Smooth muscle cell of bladder (primary cell): ENCODE measurements at places on chromosomes 1 and 21. TPM values are rescaled to one million over a fixed set of nuclear protein-coding genes. Genes with fewer than 3 reads are reported as not detected.

Gene SH3BGR
- total RNA-seq = 1.6 and 1.8 TPM in 2 replicates

Gene RBP7
- total RNA-seq = not detected in 2 replicates

Gene KRTAP21-1
- not detected in 2 replicates for total RNA-seq

Gene DDX20
- 9.7 and 10.4 TPM in 2 replicates for total RNA-seq

Gene CLK2
- total RNA-seq = 19.9 and 32.4 TPM in 2 replicates

Gene RRP15
- total RNA-seq = 4.7 and 4.8 TPM in 2 replicates

Gene PRKAA2
- 2.0 and 2.2 TPM in 2 replicates for total RNA-seq

Gene L1TD1
- under 0.01 TPM in 1 of 2 replicates, not detected in the other for total RNA-seq

Gene FLG2
- under 0.01 TPM in 1 of 2 replicates, not detected in the other for total RNA-seq

Gene RIMS3
- 0.14 and 0.18 TPM in 2 replicates for total RNA-seq

Gene LCE3D
- total RNA-seq = not detected in 2 replicates

Gene C1QTNF12
- 0.83 and 1.3 TPM in 2 replicates for total RNA-seq

Gene TUFT1
- total RNA-seq = 6.1 and 9.8 TPM in 2 replicates

Gene ALPL
- total RNA-seq = 1.1 and 1.5 TPM in 2 replicates

Gene CEP85
- total RNA-seq = 3.3 and 3.7 TPM in 2 replicates

Gene RNU1-2
- 3,030 and 4,050 TPM in 2 replicates for total RNA-seq

Gene AMY1C
- total RNA-seq = not detected in 2 replicates

Gene S100A1
- not detected in 2 replicates for total RNA-seq

Gene CDC73
- 12.8 and 19.3 TPM in 2 replicates for total RNA-seq

Gene KCNE1
- 0.55 and 0.85 TPM in 2 replicates for total RNA-seq

Gene C1orf116
- total RNA-seq = under 0.01 TPM in 1 of 2 replicates, not detected in the other

Gene F3
- 59.4 and 223 TPM in 2 replicates for total RNA-seq

Gene TRAF5
- total RNA-seq = 9.2 and 16.9 TPM in 2 replicates

Gene CFHR4
- total RNA-seq = under 0.01 TPM in 1 of 2 replicates, not detected in the other

Gene LGR6
- not detected in 2 replicates for total RNA-seq

Gene IL6R
- 4.4 and 11.9 TPM in 2 replicates for total RNA-seq

Gene CRP
- not detected in 2 replicates for total RNA-seq

Gene BARHL2
- total RNA-seq = not detected in 2 replicates

Gene C8A
- total RNA-seq = not detected in 2 replicates

Gene RAB25
- total RNA-seq = not detected in 2 replicates

Gene ABCA4
- 0.65 and 1.8 TPM in 2 replicates for total RNA-seq

Gene WNT9A
- total RNA-seq = 0.37 and 0.43 TPM in 2 replicates

Gene SAMSN1
- total RNA-seq = 0.09 TPM in 1 of 2 replicates, not detected in the other

Gene NID1
- total RNA-seq = 75.4 and 113 TPM in 2 replicates

Gene TENT5C
- 9.0 and 10.9 TPM in 2 replicates for total RNA-seq

Gene GBP1
- total RNA-seq = 16.5 and 26.9 TPM in 2 replicates

Gene TMEM61
- total RNA-seq = not detected in 2 replicates

Gene DPT
- total RNA-seq = 0.18 TPM in 1 of 2 replicates, not detected in the other

Gene PDPN
- total RNA-seq = 102 and 144 TPM in 2 replicates

Gene DAP3
- 43.2 and 45.2 TPM in 2 replicates for total RNA-seq

Gene RGS13
- total RNA-seq = 0.14 and 0.28 TPM in 2 replicates

Gene SMIM1
- 2.0 and 2.6 TPM in 2 replicates for total RNA-seq

Gene DDAH1
- 26.5 and 36.1 TPM in 2 replicates for total RNA-seq

Gene S100A9
- total RNA-seq = 0.28 and 0.83 TPM in 2 replicates

Gene SMIM11
- 8.1 and 19.4 TPM in 2 replicates for total RNA-seq

Gene AMY1B
- total RNA-seq = not detected in 2 replicates

Gene MMEL1
- total RNA-seq = under 0.01 TPM in 1 of 2 replicates, not detected in the other

Gene NTMT2
- not detected in 2 replicates for total RNA-seq

Gene IL22RA1
- total RNA-seq = not detected in 2 replicates

Gene LCE2A
- total RNA-seq = not detected in 2 replicates

Gene NPHS2
- not detected in 2 replicates for total RNA-seq

Gene APCS
- total RNA-seq = not detected in 2 replicates

Gene SLC22A15
- 6.8 and 10.5 TPM in 2 replicates for total RNA-seq
